ENCODE measurements at places on chromosomes 16 and 17.

DNA sequence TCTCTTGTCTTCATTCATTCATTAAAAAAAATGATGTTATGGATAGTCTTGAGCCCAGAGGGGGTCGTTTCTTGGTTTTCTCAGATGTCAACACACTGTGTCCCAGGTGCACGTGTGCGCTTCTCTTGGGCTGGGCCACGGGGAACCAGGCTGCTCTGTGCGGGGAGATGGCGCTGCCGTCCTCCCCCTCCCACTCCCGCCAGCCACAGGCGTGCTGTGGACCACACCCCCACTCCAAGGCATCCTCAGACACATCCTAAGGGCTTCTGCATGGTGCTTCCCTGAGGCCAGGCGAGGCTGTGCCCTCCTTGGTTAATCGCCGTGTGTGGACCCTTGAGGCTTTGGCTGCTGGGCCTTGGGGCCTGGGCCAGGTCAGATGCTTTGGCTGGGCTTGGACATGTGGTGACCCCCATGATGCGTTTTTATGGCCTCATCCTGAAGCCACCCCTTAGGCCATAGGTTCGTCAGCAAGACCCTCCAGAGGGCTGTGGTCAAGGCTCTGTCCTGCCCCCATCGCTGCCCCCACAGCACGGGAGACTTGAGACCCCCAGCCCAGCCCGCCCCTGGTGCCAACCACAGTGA lies 245.7 kb upstream of the CIBAR2 start:
- no peak for DNase-seq

DNA sequence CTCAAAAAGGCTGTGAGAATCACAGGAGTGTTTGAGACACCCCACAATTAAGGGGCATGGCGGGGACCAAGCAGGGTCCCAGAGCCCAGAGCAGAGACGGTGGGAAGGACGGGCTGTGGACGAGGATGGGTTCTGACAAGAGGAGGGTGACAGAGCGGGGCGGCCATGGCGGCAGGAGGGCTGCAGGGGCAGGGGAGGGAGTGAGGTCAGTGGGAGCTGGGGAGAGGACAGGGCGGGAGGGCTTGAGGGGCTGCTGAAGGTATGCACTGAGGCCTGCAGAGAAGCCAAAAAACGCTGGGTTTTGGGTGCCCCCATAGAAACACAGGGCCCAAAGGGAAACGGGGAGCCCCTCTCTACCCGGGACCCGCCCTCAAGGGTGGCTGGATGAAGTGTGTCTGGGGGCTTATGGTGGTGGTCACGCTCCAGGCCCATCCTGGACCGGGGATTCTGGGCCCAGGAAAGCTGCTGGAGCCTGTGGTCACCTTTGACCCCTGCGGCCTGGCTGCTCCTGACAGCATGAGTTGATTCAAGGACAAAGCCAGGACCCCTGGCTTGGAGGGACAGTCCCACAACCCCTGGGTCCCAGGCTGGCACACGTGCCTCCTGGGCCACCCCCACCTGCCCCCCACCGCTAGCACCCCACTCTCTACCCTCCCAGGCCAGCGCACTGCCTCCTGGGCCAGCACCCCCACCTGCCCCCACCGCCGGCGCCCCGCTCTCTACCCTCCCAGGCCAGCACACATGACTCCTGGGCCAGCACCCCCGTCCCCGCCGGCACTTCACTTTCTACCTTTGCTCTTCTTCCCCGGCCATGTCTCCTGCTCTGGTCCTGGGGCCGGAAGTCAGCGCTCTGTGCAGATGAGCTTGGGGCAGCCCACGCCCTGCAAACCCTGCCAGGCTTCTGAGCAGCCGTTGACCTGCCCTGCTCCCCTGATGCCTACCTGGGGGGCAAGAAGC lies 31.0 kb upstream of the ACSF3 start:
- no peak for DNase-seq

- no peak for DNase-seq
These were observed 509 bp upstream of the ATP2C2 start for GRCh38 chr16:84367750-84368307.

DNA sequence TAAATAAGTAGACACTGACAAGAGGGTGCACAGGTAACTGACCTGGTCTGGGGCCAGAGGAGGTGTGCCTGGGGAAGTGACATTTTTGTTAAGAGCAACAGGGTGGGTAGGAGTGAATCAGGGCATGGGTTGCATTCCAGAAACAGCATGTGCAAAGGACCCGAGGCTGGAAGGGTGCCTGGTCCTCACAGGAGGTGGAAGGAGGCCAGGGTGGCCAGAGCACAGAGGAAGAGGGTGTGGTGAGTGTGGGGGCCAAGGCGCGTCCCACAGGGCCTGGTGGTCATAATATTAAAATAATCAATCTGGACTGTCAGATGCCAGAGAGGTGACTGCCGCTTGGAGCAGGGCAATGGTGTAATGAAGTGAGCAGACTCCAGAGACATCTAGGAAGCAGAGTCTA lies 14.3 kb downstream of the ARHGAP23 start:
- DNase-seq = peak; percentile 44

DNA sequence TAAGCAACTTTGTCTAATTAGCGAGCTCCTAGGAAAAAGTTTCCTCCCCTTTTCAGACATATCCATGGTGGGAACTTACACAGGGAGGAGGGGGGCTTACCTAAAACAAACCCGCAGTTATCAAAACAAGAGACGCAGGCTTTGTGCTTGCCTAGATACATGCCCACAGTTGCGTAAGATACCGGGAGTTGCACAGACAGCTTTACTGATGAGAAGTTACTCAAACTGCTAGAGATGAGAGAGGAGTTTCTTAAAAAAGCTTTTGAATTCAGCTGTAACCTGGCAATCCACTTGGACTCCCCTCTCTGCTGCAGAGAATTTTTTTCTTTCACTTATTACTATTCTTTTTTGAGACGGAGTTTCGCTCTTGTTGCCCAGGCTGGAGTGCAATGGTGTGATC lies 6.8 kb upstream of the ZP2 start:
- no peak for DNase-seq

GRCh38 chr17:72426948-72427760 lies 306.3 kb downstream of the SOX9 start:
- DNase-seq = no peak

GRCh38 chr17:34171245-34171818 lies 83.8 kb upstream of the CCL2 start:
- peak; percentile 57 for DNase-seq
